ENCODE measurements at places on chromosomes 2 and 18.

DNA sequence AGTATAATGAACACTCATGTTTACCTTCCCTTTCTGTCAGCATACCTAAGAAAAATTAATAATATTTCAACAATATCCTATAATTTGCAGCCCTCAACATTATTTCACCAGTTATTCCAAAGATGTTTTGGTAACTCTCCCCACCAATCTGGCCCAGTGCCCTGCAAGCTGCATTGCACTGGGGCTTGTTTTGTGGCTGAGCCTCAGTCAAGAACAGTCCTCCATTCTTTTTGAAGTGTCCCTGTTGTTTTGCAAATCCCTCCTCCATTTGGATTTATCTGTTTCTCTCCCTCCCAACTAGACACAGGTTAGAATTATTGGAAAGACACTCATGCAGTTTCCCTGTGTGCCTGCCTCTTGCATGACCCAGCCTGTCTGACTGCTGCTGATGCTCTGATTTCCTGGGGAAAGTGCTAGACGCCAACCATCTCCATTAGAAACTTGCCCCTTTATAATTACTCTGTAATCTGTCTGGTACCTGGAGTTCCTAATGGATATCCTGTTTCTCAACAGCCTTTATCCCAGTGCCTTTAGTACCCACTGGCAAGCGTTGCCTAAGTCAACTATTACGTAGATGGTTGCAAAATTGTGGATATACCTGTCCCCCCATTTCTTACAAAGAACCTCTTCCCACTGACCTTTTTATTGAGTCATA, 60.2 kb downstream of the EIF5B start:
- DNase-seq: no peak

- no peak for DNase-seq
Measured at GRCh38 chr2:30110773-30111172, 36.0 kb upstream of the YPEL5 start.

GRCh38 chr2:239535413-239536144, 134.8 kb upstream of the HDAC4 start:
- DNase-seq: no peak

DNA sequence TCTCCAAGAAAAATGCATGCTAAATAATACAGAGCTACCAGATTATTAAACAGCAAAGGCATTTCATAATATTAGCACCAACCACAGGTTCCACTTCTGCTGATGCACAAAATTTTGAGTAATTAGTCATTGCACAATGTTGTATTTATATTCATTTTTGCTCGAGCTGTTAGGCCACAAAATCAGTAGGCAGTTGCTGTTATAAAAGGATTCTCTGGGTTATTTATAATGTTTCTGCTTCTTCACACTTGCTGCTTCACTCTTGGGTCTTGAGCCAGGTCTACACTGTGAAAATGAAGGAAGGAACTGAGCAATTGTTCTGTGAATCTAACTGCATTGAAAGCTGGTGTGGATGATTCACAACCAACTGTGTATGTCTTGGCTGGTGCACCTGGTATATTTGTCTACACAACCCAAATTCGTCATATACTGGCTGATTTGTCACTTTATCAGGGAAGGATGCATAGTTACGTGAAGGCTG, 38.3 kb downstream of the MRPL33 start:
- no peak for DNase-seq

GRCh38 chr2:220876080-220876824, 695.9 kb downstream of the EPHA4 start:
- DNase-seq: no peak

DNA sequence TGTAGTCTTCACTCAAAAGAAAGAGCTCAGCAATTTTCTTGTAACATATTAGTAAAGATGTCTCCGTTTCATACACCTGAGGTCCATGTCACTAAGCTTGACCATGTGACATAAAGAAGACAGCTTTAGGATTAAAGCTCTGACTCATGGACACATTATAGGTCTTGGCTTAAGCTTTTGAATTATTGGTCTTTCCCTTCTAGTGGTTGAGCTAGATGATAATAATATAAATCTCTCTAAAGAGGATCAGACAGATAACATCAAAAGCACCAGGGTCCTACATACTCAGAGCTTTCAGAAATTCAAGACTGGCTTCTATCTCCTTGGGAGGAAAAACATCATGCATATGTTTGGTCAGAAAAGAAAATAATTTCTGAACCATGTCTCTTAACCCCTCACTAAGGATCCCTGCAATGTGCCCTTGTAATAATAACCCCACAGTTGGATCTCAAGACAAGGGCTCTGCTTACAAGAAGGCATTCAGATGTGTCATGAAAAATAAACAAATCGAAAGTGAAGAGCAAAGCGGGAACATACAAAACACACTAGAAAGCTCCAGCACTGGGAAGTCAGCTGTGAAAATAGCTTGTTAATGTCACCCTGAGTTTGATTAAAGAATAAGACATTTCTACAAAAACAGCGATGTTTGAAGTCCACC, 174.5 kb downstream of the PID1 start:
- no peak for DNase-seq

- DNase-seq: no peak
Measured at GRCh38 chr2:189214484-189214883, 34.9 kb upstream of the COL5A2 start.

DNA sequence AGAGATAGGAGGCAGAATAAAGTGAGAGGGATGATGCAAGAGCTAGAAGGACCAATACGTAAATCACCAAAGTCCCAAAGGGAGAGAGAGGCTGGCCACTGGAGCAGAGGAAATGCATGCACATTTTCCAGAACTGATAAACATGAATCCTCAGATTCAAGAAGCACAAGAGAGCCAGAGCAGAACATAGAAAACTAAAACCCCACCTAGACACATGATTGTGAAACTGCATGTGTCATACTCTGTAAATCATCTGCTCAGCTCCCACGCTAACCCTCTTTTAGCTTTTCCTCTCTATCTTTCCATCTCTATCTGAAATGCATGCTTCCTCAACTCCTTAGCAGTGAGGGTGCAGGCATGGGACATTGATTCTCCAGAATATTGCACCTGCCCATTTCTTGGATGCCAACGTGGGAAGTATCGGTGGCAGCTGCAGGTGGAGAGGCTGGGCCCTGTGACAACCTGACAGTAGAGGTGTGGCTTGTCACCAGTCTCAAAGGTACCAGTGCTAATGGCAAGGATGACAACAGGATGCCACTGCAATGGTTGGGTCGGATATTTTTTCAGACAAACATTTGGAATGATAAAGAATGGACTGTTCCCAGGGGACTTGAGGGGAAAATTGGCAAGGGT, 89.3 kb upstream of the OTOS start:
- no peak for DNase-seq

GRCh38 chr2:72623481-72623880, 202.4 kb downstream of the EXOC6B start:
- DNase-seq: no peak

- DNase-seq: no peak
Measured at GRCh38 chr2:27709960-27710575, 46.4 kb downstream of the SLC4A1AP start.

DNA sequence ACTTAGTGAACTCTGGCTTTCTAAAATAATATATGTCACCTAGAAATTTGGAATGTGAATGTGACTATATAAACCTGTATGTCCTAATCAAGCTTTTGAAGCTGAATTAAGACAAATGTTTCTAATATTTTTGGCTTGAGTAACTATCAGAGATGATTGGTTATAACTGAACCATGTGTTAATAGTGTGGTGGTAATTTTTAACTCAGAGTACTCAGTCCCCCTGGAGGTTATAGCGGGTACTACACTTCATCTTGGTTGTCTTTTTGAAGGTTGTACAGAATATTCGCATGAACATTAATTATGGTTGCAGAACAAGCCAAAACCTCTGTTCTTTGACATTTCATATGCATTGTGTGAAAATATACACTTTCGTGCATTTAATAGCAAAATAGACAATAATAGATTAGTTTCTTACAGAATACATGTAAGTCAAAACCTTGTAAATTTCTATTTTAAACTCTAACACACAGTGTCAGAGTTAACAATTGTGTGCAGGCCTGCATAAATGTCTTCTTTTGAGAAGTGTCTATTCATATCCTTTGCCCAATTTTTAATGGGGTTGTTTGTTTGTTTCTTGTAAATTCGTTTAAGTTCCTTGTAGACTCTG, 86.0 kb downstream of the OSBPL6 start:
- no peak for DNase-seq

GRCh38 chr2:204272610-204273287, 272.5 kb upstream of the PARD3B start:
- DNase-seq: no peak

- DNase-seq: no peak
Measured at GRCh38 chr2:226273440-226273839, 526.2 kb downstream of the IRS1 start.

DNA sequence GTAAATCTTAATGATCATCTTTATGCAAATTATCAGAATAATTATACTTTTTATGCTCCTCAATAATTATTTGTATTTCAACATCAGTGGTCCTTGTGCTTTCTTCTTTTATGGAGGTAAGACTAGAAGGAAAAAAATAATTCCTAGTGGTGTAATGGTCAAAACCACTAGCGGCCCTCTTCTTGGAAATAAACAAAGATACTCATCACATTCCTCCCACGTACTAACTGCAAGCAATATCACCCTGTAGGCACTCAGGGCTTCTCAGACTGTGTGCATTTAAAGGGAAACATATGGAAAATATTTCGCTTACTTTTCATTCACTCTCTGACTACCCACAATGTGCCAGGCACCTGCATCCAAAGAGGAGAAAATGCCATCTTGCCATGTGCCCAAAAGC, 263.7 kb downstream of the DOK6 start:
- DNase-seq: no peak

- DNase-seq: no peak
Measured at GRCh38 chr2:105858868-105859693, 114.4 kb downstream of the NCK2 start.

DNA sequence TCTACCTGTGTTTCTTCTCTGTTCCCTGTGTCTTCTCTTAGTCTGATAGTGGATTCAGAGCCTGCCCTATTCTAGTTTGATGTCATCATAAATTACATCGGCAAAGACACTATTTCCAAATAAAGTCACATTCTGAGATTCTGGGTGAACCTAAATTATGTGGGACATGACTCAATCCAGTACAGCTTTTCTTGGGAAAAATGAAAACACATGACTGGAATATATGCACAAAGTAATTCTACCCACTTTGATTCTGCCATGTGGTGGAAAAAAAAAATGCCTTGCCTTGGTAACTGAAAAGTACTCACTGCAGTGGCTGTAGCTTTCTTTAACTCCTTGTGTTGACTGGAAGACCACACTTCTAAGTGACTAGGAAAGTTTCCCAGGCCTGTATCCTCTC, 73.7 kb downstream of the LRATD1 start:
- DNase-seq: no peak

- DNase-seq: peak; percentile 7
Measured at GRCh38 chr2:37324786-37325624, at the start of gene PRKD3. TSS of gene PRKD3 (minus strand) at chr2:37324833. CDS start at chr2:37316524, 8,309 bp downstream.

DNA sequence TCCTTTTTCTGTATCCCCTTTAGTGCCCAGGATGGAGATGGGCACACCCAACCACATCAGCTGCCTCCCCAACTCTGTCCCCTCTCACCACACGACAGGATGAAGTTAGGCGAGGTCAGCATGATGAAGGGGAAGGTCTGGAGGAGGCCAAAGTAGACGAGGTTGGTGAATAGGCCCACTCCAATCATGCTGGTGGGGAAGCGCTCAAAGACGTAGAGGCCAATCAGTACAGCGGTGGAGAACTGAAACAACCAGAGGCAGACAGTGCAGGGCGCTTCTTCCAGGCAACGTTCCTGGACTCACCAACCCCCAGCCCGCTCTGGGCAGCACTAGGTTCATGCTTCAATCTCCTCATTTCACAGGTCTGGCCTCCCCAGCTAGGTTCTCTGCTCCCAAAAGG, 2.9 kb downstream of the TEX261 start:
- no peak for DNase-seq

DNA sequence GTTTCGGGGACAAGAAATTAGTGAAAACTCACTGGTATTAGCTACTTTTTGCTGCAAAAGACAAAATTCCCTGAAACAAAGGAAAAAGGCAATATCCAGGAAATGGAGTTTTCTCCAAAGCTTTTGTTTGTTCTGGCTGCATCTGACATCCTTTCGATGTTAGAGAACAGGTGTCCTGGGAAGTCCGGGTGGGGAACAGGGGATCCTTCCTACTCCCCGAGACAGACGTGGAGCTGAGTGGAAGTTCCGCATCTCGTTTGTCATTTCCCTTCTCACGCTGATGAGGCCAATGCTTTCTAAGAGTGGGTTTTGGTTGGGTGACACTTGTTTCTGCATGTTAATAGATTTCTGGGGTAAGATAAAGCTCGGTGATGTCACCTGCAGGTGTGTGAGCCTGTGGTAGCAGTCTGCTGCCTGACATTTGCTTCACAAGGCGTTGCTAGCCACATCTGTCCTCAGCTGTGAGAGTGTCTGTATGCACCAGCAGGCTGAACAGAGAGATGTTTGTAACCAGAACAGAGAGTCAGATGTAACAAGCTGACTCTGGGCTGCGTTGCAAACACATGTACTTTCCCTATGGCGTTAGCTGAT, 125.9 kb downstream of the ACOXL start:
- peak; percentile 27 for DNase-seq

- DNase-seq: no peak
Measured at GRCh38 chr2:54500404-54501205, 44.5 kb downstream of the SPTBN1 start.

GRCh38 chr2:196966061-196966460, 39.6 kb upstream of the PGAP1 start:
- DNase-seq: no peak

- DNase-seq: no peak
Measured at GRCh38 chr2:88808652-88809051, 117.2 kb downstream of the RPIA start.

GRCh38 chr18:80198994-80199748, 48.1 kb downstream of the PARD6G start:
- no peak for DNase-seq

GRCh38 chr2:219254590-219255201, 978 bp upstream of the TUBA4A start:
- DNase-seq: no peak

DNA sequence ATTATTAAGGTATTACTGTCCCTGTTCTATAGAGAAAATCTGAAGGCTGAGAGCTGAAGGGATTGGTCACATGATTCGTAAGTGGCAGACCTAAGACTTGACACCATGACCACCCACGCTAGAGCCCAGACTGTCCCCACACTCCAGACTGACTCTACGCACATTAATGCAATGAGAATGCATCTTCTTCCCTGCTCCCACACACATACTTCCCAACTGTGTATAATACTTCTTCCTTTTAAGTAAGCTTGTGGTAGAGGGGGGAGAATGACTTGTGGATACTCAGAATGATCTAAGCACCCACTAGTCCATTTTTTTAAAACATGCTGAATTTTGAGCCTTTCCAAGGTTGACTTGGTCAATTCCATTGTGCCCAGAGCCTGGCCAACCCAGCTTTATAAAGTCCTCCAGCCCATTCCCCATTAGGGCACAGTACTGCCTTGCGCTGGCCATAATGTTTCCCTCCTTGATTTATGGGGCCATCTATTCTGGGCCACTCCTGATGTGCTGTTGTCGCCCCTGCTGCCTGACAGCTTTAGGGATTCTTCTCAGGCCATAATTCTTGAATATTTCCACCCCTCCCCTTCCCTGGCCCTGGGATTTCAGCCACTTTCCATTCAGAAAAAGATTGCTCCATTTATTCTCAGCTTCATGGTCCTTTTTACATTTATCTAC, 28.7 kb downstream of the ALK start:
- no peak for DNase-seq

DNA sequence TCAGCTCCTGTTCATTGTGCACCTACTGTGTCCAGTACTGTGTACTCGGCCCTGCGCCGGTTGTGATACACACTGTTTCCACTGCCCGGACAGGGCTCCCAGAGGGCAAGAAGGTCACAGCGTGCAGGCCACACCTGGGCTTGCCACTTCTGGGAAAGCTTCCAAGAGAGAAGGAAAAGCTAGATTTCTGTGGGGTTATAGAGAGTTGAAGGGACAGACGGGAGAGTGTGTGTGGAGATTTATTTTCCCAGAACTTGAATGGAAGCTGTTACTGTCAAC, 3.8 kb upstream of the CNDP1 start:
- no peak for DNase-seq

Measured in stimulated activated CD8-positive, alpha-beta memory T cell treated with anti-CD3 and anti-CD28 coated beads, Interleukin-7, amount 100 ng/mL, for 1 hour (primary cell).